ENCODE measurements at places on chromosomes 3 and 15.
A peak's percentile ranks its signal among the peaks of the same experiment; 100 is the strongest.

GRCh38 chr3:193400304-193400703 lies 21.8 kb upstream of the ATP13A5 start:
- peaks cover 4% of the 10 kb centered on the region for H3K27me3 ChIP-seq
- no peak overlapping the region for H3K27ac ChIP-seq
- 0 out of 2 replicates have a peak, but pooled peaks cover 3% of the 10 kb centered on the region for H3K36me3 ChIP-seq
- DNase-seq = no peak
- no peak overlapping the region for H3K4me3 ChIP-seq
- H3K4me1 ChIP-seq = peaks cover 12% of the 10 kb centered on the region

DNA sequence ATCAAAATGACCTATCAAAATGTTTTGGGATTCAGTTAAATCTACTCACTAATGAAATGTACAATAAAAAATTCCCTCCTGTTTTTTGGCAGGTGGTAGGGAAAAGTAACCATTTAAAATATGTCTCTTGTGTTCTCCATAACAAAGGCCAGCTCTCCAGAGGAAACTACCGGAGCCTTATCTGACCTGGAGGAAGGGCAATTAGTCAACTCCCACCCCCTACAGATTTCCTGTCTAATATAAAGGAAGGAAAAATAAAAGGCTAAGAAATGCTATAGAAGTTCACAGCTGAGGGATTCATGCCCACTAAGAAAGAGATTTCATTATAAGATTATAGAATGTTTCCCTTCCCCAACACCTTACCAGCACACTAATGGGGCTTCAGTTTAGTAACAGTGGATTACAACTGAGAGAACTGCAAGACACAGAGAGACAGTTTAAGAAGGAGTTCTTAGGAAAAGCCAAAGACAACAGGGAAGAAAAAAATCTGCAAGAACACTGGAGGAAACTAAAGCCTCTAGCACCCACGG lies 376.5 kb upstream of the KCNMB2 start:
- DNase-seq = no peak
- H3K4me3 ChIP-seq = no peak overlapping the region
- H3K4me1 ChIP-seq = peaks cover 33% of the 10 kb centered on the region
- H3K27ac ChIP-seq = peak overlapping the region; percentile 46

DNA sequence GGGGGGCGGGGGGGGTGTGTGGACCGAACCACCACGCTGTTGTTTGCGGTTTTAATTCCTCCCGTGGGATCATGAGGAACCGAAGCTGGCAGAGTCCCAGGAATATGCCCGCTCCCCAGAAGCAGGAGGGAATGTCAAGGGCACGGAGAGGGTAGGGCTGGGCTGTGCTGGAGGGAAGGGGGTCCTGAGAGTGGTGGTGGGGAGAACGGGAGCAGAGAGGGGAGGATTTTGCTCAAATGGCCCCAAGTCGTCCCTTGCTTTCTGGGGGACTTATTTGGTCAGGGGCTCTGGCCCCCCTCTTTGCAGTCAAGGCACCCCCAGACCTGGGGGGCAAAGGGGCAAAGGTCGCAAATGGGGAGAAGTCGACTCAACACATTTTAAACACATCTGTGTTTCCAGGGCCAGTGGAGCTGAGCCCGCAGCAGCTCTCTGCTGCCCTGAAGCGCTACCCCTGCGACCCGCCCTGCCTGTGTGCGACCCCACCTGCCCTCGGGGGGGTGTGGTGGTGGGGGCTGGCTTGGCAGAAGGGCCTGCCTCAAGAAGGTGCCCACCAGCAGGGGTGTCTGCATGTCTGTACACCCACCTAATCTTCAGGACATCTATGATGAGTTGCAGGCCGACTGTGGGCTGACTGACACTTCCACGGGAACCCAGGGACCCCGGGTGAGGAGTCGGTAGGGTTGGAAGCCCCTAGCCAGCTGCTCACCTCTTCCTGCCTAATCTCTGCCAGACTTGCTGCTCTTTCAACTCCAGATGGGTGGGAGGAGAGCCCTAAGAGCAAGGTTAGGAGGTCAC lies 602 bp upstream of the ATP2B2 start:
- H3K4me1 ChIP-seq = peaks cover 7% of the 10 kb centered on the region
- no peak for DNase-seq
- H3K4me3 ChIP-seq = peak overlapping the region; percentile 52
- no peak overlapping the region for H3K27ac ChIP-seq

DNA sequence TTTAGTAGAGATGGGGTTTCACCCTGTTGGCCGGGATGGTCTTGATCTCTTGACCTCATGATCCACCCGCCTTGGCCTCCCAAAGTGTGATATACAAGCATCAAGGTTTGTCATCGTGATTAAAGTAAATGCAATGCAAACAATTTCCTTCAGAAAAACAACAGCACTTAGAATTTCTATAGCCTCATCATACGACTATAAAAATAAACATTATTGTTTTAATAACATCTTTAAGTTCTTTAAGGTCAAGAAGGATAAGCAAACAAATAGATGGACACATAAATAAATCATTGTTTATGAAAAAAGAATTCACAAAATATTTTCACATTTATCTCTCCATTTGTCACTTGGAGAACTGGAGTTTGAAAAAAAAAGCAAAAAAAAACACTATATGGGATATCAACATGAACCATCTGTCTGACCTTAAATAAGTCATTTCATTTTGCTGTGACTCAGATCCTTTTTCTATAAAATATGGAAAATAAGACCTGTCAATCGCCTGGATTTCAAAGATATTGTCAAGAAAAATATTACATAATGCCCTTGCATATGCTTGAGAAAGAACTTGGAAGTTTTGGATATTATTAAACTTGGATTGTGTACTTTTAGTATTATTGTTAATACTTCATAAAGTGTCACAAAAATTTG lies 642.0 kb upstream of the KCNMB2 start:
- DNase-seq = no peak
- no peaks in the 10 kb centered on the region for H3K4me1 ChIP-seq
- H3K27me3 ChIP-seq = no peaks in the 10 kb centered on the region
- H3K36me3 ChIP-seq = peaks cover 10% of the 10 kb centered on the region
- no peak overlapping the region for H3K4me3 ChIP-seq

DNA sequence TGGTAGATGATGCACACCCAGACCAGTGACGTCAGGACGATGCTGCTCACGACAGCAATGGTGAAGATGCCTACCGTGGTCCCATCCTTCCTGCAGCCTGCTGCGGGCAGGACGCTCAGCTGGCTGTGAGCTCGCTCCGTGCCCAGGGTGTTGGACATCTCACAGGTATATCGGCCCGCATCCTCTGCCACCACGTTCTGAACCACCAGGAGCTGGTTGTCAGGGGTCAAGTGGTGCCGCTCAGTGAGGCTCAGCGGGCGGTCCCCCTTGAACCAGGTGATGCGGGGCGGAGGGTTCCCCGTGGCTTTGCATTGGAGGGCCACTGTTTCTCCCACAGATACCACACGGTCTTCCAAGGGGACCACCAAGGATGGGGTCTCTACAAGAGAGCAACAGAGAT lies 117.8 kb downstream of the LRIG1 start:
- H3K4me3 ChIP-seq = no peak overlapping the region
- H3K27ac ChIP-seq = no peak overlapping the region
- no peaks in the 10 kb centered on the region for H3K27me3 ChIP-seq
- H3K36me3 ChIP-seq = peaks cover 94% of the 10 kb centered on the region
- peaks cover 15% of the 10 kb centered on the region for H3K4me1 ChIP-seq

GRCh38 chr3:130728037-130728436 lies 18.6 kb downstream of the PIK3R4 start:
- H3K27me3 ChIP-seq = no peaks in the 10 kb centered on the region
- H3K4me3 ChIP-seq = no peak overlapping the region
- H3K27ac ChIP-seq = no peak overlapping the region
- peaks cover 13% of the 10 kb centered on the region for H3K36me3 ChIP-seq
- DNase-seq = no peak

GRCh38 chr15:31280046-31280830 lies 46.4 kb upstream of the KLF13 start:
- H3K36me3 ChIP-seq = no peaks in the 10 kb centered on the region
- H3K27ac ChIP-seq = no peak overlapping the region
- peaks cover 4% of the 10 kb centered on the region for H3K4me1 ChIP-seq
- peak; percentile 6 for DNase-seq
- H3K4me3 ChIP-seq = no peak overlapping the region

GRCh38 chr3:117463276-117464115 lies 753.9 kb downstream of the TUSC7 start:
- no peak overlapping the region for H3K27ac ChIP-seq
- no peak for DNase-seq
- no peak overlapping the region for H3K4me3 ChIP-seq
- H3K27me3 ChIP-seq = no peaks in the 10 kb centered on the region

- no peaks in the 10 kb centered on the region for H3K36me3 ChIP-seq
- H3K27ac ChIP-seq = no peak overlapping the region
- no peak overlapping the region for H3K4me3 ChIP-seq
- no peaks in the 10 kb centered on the region for H3K4me1 ChIP-seq
- H3K27me3 ChIP-seq = no peaks in the 10 kb centered on the region
Measured at GRCh38 chr3:76897076-76897475, 142.8 kb upstream of the ROBO2 start.

DNA sequence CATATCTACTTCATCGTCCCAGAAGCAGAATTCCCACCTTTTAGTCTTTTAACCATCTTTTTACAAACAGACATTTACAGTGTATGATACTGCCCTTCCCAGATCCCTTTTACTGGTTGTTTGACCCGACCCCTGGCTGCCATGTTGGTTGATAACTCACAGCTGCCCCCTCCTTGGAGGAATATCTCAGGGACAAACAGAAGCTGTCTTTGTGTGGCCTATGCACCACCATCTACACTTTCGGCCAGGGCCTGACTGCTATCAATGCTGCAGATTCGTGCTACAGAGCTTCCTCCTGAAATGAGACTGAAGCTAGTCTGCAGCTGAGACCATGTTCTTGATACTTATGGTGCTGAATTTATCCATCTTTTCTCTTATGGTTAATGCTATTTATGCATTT lies 6.6 kb upstream of the POLQ start:
- peak overlapping the region; percentile 78 for H3K27ac ChIP-seq
- H3K4me1 ChIP-seq = peaks cover 21% of the 10 kb centered on the region
- H3K4me3 ChIP-seq = no peak overlapping the region
- H3K36me3 ChIP-seq = peaks cover 11% of the 10 kb centered on the region
- H3K27me3 ChIP-seq = no peaks in the 10 kb centered on the region

DNA sequence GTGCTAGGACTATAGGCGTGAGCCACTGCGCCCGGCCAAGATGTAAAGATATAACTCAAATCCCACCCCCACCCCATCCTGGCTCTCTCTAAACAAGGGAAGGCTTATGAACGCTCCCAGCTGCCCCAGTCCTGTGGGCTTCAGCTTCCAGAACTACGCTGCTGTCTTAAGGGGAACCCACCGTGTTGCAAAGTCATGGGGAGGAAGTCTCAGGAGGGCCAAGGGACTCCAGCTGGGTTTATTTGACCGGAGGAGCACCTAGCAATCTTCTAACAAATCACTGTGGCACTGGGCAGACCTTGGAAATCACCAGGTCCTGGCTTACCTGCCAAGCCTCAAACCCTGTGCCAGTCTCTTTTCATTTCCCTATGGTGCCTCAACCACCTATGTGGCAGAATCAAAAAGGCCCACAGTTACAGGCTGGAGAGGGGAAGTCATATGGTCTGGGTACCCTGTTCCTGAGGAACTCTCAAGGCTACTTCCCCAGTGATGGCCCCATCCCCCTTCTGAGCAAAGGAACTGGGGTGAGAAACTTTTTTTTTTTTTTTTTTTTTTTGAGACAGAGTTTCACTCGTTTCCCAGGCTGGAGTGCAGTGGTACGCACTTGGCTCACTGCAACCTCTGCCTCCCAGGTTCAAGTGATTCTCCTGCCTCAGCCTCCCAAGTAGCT lies 83.4 kb downstream of the RBPMS2 start:
- H3K27ac ChIP-seq = peak overlapping the region; percentile 68
- H3K36me3 ChIP-seq = peaks cover 83% of the 10 kb centered on the region
- peaks cover 74% of the 10 kb centered on the region for H3K4me1 ChIP-seq
- H3K4me3 ChIP-seq = no peak overlapping the region
- H3K27me3 ChIP-seq = no peaks in the 10 kb centered on the region

DNA sequence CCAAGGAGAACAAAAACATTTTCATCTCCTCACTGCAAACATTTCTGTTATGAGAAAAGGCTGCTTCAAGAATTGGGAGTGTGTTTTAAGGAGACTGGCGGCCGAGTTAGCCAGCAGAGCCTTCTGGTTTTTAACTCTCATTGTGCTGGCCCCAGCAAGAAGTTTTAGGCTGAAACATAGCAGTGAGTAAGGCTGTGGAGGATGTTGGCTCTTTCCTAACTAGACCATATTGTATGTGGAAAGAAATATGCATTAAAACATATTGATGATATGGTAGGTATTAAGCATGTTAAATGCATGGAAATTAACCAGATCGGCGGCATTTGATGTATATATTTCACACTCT lies 90.7 kb downstream of the TIGIT start:
- no peak for DNase-seq
- H3K27me3 ChIP-seq = no peaks in the 10 kb centered on the region
- no peaks in the 10 kb centered on the region for H3K36me3 ChIP-seq

DNA sequence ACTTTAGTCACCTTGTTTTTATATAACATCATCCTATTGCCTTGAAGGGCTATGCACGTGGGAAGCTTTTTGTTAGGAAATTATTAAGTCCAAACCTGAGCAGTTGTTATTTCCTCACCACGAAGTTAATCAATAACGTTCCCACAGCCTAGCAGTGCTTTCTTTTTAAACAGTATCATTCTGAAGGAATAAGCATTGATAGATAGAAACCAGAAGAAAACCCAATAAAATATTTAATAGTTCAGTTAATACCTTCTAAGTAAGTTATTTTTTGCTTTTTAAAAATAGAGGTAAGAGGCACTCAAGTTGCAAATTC lies 149.3 kb downstream of the KCNMB2 start:
- H3K4me3 ChIP-seq = no peak overlapping the region
- no peak overlapping the region for H3K27ac ChIP-seq
- DNase-seq = no peak
- H3K36me3 ChIP-seq = no peaks in the 10 kb centered on the region
- no peaks in the 10 kb centered on the region for H3K27me3 ChIP-seq

DNA sequence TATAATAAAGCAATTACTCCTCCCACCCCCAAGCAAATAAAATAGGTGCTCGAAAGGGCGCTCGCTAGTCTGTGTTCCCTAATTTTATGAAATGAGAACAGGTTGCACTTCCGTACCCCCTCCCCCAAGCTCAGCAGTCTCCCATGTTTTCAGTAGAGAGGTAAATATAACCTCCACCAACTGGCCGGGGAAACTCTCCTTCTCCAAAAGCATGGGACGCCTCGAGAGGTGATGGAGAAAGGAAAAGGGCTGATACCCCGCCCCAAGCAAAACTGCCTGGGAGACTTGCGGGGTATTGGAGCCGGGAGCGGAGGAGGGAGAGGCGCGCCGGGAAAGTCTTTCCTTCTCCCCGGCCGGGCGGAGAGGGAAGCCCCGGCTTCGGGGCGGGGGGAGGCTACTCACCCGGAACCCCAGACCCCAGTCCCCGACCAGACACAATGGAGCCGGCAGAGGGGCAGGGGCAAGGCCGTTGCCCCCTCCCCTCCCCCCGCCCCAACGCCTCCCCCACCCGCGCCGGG lies 605 bp downstream of the DCUN1D1 start:
- peak overlapping the region; percentile 78 for H3K27ac ChIP-seq
- peak overlapping the region; percentile 94 for H3K4me3 ChIP-seq
- H3K27me3 ChIP-seq = no peaks in the 10 kb centered on the region
- peak; percentile 60 for DNase-seq
